ENCODE measurements at places on chromosomes 3 and 15.
A peak's percentile ranks its signal among the peaks of the same experiment; 100 is the strongest.

- peak; percentile 21 for DNase-seq
These were observed 1.1 kb downstream of the SLCO3A1 start for GRCh38 chr15:91854639-91854990.

- peak; percentile 22 for DNase-seq
These were observed 125.0 kb downstream of the CHSY1 start for GRCh38 chr15:101126618-101127505.

DNA sequence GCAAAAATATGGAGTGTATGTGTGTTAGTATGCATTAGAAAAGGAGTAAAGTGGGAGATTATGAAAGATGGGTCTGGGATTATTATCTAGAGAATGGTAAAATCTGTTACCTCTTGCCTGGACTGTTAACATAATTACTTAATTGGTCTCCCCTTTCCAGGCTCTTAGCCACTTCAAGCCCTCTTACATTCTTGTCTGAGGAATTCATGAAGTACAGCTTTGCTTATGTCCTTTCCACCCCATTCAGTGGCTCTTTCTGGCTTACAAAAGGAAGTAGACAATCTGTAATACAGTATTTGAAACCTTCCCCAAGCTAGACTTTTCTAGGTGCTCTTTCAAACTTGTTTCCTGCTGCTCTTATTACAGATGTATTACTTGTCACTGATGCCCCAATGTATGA, 129.8 kb downstream of the MBNL1 start:
- no peak for DNase-seq

DNA sequence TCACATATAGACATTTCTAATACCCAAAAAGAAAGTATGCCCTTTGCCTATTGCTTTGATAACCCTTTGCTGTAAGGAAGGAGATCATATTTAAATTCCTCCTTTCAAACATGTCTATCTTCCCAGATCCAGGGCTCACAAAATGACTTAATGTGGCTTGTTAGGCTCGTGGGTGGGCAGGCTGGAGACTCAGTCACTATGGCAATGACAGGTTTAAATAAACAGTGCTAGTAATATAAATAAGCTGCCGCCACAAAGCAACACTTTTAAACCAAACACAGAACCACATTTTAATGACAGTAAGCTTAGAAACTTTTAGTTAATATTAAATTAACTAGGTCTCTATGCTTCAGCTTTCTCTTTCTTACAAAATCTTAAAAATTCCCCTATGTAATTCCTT, 616.0 kb upstream of the NAALADL2 start:
- no peak for DNase-seq

DNA sequence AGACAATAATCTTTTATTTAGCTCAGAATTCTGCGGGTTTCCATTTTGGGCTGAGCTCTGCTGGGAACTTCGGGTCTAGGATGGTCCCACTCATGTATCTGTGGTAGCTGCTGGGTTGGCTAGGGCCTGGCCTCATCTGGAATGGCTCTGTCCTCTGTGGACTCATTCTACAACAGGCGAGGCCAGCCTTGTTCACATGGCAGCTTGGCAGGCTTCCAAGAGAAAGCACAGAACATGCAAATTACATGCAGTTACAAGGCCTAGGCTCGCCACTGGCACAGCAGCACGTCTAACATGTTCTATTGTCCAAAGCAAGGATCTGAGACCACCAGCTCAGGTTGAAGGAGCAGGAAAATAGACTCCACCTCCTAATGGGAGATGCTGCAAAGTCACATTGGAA, 431.4 kb downstream of the PDCD6IP start:
- no peak for DNase-seq

- no peak for DNase-seq
These were observed 768.1 kb downstream of the GBE1 start for GRCh38 chr3:80993241-80993945.

DNA sequence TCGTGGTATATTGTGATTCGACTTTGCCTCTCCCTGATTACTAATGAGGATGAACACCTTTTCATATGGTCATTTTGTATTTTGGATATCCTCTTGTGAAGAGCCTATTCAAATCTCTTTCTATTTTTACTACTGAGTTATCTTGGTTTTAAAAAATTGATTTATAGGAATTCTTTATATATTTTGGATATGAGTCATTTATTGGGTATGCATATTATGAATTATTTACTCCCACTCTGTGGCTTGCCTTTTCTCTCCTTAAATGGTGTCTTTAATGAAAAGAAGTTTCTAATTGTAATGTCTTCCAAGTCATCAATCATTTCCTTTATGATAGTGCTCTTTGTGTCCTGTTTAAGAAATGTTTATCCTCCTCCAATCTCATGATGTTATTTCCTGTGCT, 191.5 kb upstream of the DPH6 start:
- DNase-seq: no peak

- DNase-seq: no peak
These were observed 17.9 kb downstream of the SHF start for GRCh38 chr15:45169608-45170480.

GRCh38 chr15:68464448-68465090, 32.6 kb upstream of the ITGA11 start:
- DNase-seq: no peak

GRCh38 chr15:38532728-38533127, 31.9 kb downstream of the RASGRP1 start:
- DNase-seq: no peak

DNA sequence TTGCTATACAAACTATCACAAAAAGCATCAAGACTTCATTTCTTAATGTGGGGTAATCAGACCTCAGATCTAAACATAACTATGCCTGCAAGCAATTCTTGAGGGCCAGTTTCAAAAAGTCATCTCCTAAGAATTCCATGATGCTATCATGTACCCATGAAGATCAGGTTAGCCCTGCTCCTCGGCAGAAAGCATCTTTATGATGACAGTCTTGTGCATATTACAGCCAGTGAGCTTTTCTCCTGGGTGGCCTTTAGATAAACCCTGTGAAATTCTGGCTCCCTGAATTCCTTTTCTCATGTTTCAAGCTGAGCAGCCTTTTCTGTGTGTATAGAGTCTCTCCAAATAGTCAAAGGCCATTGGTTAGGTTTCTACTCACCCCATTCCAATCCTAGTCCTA, 201.9 kb upstream of the MCTP2 start:
- DNase-seq: no peak

- DNase-seq: no peak
These were observed 2.1 kb upstream of the OXSR1 start for GRCh38 chr3:38163117-38163840.

DNA sequence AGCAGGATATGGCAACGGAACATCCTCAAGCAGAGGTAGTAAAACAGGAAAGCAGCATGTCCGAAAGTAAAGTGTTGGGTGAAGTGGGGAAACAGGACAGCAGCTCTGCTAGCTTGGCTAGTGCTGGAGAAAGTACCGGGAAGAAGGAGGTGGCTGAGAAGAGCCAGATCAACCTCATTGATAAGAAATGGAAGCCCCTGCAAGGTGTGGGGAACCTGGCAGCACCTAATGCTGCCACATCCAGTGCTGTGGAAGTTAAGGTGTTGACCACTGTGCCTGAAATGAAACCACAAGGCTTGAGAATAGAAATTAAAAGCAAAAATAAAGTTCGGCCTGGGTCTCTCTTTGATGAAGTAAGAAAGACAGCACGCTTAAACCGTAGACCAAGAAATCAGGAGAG, 14.3 kb upstream of the ZBTB47 start:
- DNase-seq: no peak

DNA sequence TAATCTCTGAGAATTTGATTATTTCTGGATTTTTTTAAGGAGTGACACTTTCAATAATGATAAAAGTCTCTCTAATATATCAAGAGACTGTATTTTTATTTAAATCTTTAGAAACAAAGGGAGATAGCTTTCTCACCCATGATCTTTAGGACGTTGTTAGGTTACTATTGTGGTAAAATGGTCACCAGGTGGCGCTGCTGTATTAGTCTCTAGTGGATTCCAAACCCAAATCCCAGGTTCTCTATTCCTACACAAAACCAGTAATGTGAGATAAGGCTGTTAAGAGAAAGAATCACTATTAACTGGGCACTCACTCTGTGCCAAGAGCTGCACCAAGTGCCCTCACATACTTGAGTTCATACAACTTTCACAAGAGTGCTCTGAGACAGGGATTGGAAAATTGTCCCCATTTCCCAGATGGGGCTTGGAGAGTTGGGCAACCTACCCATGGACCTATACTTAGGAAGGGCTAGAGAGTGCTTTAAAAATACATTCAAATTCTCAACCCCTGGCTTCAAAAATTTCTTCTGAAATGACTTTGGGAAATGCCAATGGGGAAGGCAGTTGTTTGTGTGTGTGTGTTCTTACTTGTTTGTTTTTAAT, 593.4 kb upstream of the TGFBR2 start:
- peak; percentile 37 for DNase-seq

DNA sequence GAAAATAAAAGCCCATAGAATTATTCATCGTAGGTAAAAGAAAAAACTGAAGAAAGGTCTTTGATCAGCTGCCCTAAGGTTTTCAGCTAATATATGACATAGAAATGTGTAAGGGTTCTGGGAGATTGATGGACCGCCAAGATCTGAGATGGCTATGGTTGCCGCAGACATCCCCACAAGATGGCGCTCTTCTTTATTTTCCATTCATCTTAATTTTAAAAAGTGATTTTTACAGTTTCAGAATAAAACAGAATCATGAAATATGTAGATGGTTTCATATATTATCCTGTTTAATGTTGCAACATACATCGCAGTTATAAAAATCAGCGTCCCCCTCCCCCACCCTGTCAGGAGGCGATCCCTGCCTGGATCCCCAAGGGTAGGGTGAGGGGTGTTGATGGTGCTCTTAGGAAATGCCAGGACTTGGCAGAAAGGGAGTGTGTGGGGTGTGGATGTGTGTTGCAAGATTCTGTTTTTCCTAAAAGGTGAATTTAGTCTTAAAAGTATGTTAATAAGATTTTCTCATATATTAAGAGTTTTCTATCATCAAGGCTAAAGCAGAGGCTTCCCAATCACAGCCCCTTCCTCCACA, 68.8 kb downstream of the ANXA2 start:
- DNase-seq: peak; percentile 10

DNA sequence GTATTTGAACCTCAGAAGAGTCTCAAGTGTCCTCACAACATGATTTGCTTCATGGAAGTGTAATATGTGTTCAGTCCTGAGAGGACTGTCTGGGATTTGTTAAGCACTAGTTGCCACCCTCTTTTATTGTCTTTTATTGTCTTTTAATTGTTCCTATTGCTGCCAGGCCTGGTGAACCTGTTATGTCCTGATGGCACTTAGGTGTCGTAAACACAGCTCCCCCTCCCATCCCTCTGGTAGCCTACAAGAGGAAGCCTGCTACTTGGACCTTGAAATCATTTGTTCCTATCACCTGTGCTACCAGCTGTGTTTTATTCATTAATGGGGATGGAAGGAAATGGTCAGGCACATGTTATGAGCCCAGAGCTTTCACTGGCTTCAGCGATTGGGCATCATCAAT, 19.3 kb downstream of the CCNB2 start:
- DNase-seq: no peak

- DNase-seq: no peak
These were observed 50.8 kb upstream of the PPIB start for GRCh38 chr15:64213646-64214045.

DNA sequence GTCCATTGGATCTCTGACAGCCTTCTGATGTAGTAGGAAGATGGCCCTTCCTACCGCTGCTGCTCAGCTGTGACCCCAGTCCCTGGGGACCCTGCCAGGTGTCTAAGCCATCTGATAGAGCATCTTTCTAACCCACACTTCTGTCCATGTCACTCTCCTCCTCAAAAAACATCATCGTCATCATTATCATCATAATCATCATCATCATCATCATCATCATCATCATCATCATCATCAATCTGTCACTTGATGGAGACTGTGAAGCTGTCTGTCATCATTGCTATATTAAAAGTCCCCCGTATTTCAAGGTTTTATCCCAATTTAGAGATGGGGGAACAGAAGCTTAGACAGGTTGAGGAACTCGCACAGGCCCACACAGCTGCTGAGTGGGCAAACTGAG, 75.1 kb upstream of the SLC6A11 start:
- DNase-seq: no peak

GRCh38 chr15:51780636-51781035, 29.2 kb downstream of the TMOD2 start:
- DNase-seq: no peak

DNA sequence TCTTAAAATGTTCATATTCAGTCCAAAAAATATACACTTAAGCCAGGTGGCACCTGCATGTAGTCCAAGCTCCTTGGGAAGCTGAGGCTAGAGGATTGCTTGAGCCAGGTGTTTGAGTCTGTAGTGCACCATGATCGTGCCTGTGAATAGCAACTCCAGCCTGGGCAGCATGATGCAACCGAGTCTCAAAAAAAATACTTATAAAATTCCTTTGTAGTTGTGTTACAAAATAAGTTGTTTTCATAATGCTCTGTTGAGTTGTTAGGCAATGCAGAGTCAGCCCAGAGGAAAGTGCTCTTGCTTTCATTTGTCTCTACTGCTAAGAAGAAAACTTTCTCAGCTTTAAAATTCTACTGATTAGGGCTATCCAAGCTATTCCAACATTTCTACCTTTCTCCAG, 442.8 kb upstream of the ARRDC4 start:
- DNase-seq: no peak

DNA sequence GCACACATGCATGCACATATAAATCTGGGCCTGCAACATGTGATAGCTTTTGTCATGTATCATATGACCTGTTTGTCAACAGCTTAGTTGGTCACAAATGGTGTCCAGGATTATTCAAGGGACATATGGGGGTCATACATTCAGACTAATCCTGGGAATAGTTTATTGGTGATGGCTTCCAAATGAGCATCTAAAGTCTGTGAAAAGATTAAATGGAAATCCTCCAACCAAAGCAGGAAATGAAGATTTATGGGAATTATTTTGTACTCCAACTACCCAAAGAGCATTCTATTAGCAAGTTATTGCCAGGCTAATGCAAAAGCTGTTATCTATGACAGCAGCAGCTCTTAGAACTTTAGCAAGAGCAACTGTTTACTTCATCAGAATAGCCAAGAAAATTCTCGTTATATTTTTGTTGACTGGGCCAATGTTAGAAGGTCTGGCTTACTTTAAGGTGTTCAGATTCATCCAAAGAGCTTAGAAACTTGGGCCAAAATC, 7.1 kb downstream of the FSTL1 start:
- DNase-seq: no peak

DNA sequence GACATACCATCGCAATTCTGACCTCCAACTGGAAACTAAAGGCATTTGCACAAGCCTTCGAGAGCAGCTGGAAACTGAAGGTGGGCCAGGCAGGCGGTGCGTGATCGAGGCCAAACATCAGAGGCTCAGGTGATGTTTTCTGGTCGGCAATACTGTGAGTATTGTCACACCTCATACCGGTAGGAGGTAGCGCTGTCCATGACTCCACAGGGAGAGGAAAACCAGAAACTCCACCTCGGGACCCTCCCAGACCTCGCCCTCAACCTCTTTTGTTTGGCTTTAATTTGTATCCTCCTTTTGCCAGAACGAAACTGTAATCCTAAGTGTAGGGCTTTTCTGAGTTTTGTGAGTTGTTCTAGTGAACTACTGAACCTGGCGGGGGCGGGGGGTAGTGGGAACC, 43.6 kb downstream of the LDHAL6B start:
- DNase-seq: no peak

GRCh38 chr3:178562947-178563232, 26.7 kb downstream of the KCNMB2 start:
- no peak for DNase-seq

- DNase-seq: no peak
These were observed 13.7 kb upstream of the TPRG1 start for GRCh38 chr3:189158034-189158433.

- no peak for DNase-seq
These were observed 207.1 kb downstream of the UACA start for GRCh38 chr15:70556151-70556741.
